A549 treated with RU486 at 1 μM for 4 hours (cell line): ENCODE measurements at places on chromosomes 6 and 20. TPM values are rescaled to one million over a fixed set of nuclear protein-coding genes. Genes with fewer than 3 reads are reported as not detected.

Gene TMEM74B
- 3.1 to 5.1 TPM (median 4.0 TPM) in 5 replicates for total RNA-seq

Gene MLN
- total RNA-seq, result not detected in 5 replicates

Gene C20orf202
- total RNA-seq, result 0.09 to 0.12 TPM in 2 of 5 replicates, not detected in the others

Gene BPI
- total RNA-seq, result not detected in 5 replicates

Gene HLA-DQA1
- total RNA-seq, result not detected in 5 replicates

Gene ATP6V1G2
- total RNA-seq, result 0.48 to 0.86 TPM (median 0.65 TPM) in 5 replicates

Gene ANGPT4
- 0.03 TPM in 1 of 5 replicates, not detected in the others for total RNA-seq

Gene CDKN1A
- 178 to 255 TPM (median 220 TPM) in 5 replicates for total RNA-seq

Gene TTI1
- 17.9 to 22.5 TPM (median 21.2 TPM) in 5 replicates for total RNA-seq

Gene SUMO4
- not detected in 5 replicates for total RNA-seq

Gene PBOV1
- total RNA-seq, result not detected in 5 replicates

Gene DEFB124
- total RNA-seq, result not detected in 5 replicates

Gene HRH3
- not detected in 5 replicates for total RNA-seq

Gene TBX18
- 12.7 to 21.0 TPM (median 15.1 TPM) in 5 replicates for total RNA-seq

Gene SYCP2
- total RNA-seq, result 0.30 to 0.80 TPM (median 0.32 TPM) in 5 replicates

Gene C2
- total RNA-seq, result 0.15 to 0.45 TPM (median 0.35 TPM) in 5 replicates

Gene C4B
- 0.34 to 1.5 TPM (median 0.57 TPM) in 5 replicates for total RNA-seq

Gene SEMG1
- total RNA-seq, result not detected in 5 replicates
